Common myeloid progenitor, CD34-positive (primary cell): ENCODE measurements at places on chromosomes 16 and 17.

- no peak for DNase-seq
These were observed 19.7 kb downstream of the ADCY9 start for GRCh38 chr16:4096509-4096908.

DNA sequence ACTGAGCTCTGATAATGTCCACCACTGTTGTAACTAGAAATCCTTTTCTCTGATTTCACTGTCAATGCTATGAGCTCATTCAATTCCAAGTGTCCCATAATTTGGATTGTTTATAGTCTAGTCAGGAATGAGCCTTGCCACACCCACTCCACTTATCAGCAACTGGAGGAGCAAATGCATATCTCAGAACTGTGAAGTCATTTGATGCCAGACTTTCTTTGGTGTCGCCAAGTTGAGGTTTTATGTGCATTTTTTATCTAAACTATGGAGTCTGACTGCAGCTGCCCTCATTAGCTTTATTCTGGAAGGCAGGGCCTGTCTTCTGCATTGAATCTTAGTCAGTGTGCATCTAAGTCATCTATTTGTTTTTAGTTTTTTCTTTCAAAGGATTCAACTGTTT is 361.3 kb downstream of the PMP22 start:
- DNase-seq: no peak

GRCh38 chr16:11276896-11277593 is 765 bp upstream of the PRM2 start:
- DNase-seq: no peak

DNA sequence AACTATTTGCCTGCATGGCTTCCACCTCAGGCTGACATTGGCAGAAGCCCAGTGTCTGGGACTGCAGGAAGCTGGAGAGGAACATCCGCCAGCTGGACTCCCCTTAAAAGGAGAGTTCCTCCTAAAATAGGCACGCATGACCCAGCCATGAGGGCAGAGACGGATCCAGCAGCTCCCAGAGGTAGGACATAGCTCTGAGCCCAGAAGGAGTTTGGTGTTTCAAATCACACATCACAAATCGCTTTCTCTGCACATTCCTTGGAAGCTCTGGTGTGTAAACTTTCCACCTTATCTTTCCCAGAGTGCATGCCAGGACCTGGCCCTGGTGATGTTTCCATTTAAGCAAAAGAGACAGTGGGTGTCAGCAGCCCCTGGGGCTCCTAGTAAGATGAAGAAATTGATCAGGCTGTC is 231.1 kb upstream of the CDH5 start:
- DNase-seq: no peak

- no peak for DNase-seq
These were observed 56.7 kb downstream of the CFDP1 start for GRCh38 chr16:75376475-75377161.

DNA sequence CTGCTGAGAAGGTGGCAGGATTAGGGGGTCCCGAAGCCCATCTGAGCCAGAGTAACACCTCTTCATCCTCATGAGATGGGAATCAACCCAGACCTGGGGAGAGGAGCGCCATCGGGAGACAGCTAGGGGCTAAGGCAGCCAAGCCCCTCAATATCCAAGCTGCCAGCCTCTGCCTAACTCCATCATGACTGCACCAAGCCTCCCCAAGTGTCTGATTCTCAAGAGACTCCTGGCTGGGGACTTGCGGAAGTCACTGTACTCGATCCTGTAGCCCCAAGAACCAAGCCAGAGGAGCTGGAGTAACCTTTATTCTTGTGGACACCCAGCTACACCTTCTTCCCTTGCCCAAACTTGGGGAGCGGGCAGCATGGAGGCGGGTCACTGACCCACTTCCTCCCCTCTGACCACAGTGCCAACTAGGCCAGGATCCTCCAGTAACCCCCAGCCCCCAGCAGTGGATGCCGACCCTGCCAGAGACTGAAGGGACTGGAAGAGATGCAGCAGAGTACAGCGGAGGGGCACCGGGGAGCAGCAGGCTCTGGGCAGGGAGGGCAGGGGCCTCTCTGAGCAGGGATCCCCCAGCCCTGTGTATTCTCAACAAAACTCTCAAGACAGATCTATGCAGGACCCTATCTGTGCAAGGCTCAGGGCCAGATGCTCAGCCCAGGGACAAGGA is 13.3 kb downstream of the HDAC5 start:
- no peak for DNase-seq

DNA sequence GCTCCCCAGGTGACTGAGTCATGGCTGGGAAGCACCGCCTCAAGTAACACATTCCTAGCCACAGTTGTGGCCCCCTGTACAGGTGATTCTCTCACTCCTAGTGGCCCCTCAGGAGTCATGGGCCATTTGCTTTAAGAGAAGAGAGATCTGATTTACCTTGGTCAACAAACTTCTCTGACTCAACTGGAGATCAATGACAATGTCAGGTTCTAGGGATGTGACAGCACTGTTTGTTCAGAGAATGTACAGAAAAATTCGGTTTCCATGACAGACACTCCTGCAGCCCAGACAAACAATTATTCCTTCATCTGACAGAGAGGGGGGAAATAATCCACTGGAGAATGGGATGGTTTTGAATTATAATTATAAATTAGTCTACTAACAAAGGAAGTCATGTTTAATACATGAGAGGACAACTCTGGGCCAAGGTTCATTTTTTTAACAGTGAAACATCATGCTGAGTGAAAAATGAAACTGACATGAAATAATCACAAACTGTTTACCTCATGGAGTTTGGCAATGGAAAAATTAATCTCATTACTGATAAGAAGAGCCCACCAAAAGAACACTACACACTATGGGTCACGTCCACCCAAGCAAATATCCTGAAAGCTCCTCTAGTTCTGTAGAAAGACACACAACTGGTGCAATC is 9.7 kb downstream of the ERN1 start:
- DNase-seq: no peak

GRCh38 chr17:79930062-79930876 is 91.0 kb upstream of the CBX4 start:
- DNase-seq: no peak

DNA sequence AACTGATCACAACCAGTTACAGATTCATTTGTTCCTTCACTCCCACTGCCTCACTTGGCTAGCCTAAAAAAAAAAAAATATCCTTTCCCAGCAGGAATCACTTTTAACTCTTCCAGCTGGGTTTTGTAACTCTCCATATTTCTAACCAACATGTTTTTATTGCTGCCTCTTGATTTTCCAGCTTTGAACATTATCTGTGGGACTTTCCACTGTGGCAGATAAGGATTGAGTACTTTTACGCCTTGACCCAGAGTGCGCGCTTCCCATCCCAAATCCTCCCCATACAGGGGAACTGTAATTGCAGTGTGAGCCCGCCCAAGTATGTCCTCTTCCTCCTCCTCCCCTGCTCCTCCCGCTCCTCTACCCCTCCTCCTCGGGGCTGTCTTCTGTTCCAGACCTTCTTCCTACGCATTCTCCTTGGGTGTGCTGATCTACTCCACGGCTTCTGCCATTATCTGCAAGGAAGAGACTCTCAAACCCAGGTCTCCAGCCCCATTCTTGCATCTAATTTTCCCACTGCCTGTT is 43.4 kb downstream of the CYB5D2 start:
- DNase-seq: no peak

- DNase-seq: no peak
These were observed 8.5 kb upstream of the JPH3 start for GRCh38 chr16:87593710-87594258.

GRCh38 chr16:86565644-86566511 is 751 bp upstream of the FOXC2 start:
- no peak for DNase-seq

GRCh38 chr17:82034371-82035011 is 3.0 kb downstream of the DCXR start:
- DNase-seq: no peak

GRCh38 chr16:81451753-81452680 is 7.4 kb downstream of the CMIP start:
- DNase-seq: no peak

DNA sequence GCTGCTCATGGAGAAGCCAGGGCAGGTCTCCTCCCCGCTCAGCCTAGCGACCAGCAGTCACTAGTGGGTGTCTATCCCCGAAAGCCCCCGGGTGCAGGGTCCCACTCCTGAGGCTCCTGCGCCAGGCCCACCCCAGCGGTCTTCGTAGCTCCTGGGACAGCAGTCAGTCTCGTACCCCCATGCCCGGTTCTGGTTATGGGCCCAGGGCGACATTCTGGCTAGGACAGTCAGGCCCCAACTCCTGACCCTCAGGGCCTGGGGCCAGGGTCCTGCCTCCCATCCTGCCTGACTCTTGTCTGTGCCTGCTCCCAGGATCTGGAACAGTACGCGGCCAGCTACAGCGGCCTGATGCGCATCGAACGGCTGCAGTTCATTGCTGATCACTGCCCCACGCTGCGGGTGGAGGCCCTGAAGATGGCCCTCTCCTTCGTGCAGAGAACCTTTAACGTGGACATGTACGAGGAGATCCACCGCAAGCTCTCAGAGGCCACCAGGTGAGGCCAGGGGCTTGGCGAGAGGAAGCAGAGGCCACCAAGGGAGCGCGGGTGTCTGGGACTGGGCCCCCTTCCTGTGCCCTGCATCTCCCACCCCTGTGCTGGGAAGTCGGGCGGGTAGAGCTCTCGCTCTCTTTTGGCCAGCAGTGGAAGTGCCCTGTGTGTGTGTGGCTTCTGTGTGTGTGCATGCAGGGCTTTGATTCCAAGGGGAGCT is 2.0 kb downstream of the GPS1 start:
- DNase-seq: no peak

DNA sequence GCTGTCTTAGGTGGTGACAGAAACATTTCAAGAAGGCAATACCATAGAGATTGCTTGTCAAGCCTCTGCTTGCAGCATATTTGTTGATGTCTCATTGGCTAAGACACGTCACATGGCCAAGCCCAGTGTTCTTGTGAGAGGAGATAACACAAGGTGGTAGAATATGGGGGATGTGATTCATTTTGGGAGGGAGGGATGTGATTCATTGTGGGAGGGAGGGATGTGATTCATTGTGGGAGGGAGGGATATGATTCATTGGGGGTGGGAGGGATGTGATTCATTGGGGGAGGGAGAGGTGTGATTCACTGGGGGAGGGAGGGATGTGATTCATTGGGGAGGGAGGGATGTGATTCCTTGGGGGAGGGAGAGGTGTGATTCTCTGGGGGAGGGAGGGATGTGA is 470.5 kb upstream of the SALL1 start:
- DNase-seq: no peak

DNA sequence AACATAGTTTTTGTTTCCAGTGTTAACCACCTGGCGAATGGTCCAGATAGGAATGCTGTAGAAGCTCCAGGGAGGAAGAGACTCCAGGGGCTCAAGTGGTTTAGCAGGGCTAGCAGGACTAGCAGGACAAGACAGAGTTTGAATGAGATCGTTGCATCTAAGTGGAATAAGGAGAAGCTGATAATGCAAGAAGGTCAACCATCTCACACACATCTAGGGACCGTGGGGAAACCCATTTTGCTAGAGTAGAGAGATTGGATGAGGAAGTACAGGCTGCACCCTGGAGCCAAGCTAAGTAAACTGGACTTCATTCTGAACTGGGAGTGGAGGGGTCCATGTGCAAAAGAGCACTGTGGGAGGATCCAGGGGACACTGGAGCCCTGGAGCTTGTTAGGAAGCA is 86.1 kb upstream of the HSBP1 start:
- DNase-seq: no peak

DNA sequence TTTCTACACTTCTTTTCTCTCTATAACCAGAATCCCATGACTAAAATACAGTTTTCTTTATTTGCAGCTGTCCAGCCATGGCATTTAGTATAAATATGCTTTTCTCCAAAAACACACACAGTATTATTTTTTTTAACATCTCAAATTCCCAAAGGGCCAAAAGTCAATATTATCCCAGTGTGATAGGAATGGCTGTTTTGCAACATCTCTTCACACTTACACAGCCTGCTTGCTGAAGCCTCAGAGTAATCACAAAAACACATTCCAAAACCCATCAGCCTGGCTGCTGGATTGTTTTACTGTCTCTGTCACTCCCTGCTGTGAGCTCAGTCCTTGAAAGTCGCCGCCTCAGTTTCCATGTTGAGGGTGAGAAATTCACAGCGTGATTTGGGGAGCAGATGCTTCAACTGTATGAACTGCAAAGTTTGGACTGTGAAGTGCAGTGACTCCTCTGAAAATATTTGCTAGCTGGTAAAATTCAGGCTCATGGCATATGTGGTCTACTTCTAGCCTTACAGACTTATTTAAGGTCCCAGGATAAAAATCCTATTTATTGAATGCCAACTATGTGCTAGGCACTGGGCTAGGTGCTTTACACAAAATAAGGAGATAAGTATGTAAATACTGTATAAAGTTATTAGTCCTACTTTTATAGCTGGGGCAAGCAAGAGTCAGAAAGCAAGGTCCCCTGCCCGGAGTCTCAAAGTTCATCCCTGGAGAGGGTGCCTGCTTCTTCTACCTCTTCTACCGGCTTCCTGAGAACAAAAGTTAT is 116.5 kb downstream of the SOCS1 start:
- DNase-seq: no peak

DNA sequence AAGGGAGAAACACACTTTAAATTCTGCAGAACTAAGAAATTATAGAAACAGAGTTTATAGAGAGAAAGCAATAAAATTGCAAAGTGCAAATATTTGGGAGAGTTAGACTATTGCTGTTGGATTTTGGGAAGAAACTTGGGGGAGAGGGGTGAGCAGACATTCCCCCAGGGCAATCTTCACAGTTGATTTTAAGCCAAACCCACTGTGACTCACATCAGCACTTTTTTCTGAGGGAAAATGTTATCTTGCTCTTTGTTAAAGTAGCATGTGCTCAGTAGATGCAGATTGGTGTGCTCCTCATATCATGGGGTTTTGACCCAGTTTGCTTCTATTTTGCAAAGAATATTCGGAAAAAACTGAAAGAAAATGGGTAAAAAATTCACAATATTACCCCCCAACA is 367.6 kb downstream of the CDH11 start:
- DNase-seq: no peak

- peak; percentile 29 for DNase-seq
These were observed 509 bp upstream of the ATAD5 start for GRCh38 chr17:30831257-30831656.

GRCh38 chr17:27579897-27580321 is 51.1 kb upstream of the LGALS9 start:
- no peak for DNase-seq

DNA sequence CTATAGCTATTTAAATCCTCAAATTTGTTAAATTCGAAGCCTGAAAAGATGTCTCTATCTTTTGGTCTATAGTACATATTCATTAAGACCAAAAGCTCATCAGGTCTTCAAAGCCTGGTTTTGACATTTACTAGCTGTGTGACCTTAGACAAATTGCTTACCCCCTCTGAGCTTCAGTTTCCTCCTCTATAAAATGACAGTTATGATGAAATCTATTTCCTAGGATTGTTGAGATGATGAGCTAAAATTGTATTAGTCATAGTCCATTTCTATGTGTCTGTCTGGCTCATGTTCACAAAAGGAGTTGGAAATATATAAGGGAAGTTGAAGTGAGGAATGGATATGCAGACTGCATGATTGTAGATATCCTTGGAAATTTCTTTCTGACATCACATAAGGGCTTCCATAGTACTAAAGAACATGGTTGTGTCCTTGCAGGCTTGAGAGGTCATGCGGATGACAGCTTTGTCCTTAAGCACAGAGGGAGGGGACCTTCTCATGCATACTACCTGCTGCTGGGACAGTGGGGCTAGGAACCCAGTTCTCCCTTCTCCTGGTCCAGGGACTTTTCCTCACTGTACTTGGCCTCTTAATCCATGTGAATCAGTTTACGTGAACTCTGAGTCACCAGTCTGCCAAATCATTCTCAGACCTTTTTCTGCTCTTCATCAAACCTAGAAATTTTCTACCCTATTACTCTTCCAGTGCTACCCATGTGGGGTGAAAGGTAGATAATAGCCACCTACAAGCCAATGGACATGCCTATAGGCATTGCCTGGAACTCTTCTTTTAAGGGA is 487.5 kb upstream of the SALL1 start:
- no peak for DNase-seq

GRCh38 chr16:27785307-27785678 is 235.3 kb downstream of the KATNIP start:
- no peak for DNase-seq
